ENCODE measurements at places on chromosomes 3 and 15. TPM values are rescaled to one million over a fixed set of nuclear protein-coding genes. Genes with fewer than 3 reads are reported as not detected.
A peak's percentile ranks its signal among the peaks of the same experiment; 100 is the strongest.

The LZTFL1 gene
- total RNA-seq, result 9.9 TPM

The TRAK1 gene
- 31.8 TPM for total RNA-seq

The CLSTN2 gene
- total RNA-seq, result 2.3 TPM

The TEX55 gene
- not detected for total RNA-seq

The FES gene
- total RNA-seq, result 1.8 TPM

The RNU5B-1 gene
- total RNA-seq, result not detected

The CACNA2D2 gene
- 0.18 TPM for total RNA-seq

The GPR176 gene
- total RNA-seq, result 4.0 TPM

The TLR9 gene
- total RNA-seq, result not detected

DNA sequence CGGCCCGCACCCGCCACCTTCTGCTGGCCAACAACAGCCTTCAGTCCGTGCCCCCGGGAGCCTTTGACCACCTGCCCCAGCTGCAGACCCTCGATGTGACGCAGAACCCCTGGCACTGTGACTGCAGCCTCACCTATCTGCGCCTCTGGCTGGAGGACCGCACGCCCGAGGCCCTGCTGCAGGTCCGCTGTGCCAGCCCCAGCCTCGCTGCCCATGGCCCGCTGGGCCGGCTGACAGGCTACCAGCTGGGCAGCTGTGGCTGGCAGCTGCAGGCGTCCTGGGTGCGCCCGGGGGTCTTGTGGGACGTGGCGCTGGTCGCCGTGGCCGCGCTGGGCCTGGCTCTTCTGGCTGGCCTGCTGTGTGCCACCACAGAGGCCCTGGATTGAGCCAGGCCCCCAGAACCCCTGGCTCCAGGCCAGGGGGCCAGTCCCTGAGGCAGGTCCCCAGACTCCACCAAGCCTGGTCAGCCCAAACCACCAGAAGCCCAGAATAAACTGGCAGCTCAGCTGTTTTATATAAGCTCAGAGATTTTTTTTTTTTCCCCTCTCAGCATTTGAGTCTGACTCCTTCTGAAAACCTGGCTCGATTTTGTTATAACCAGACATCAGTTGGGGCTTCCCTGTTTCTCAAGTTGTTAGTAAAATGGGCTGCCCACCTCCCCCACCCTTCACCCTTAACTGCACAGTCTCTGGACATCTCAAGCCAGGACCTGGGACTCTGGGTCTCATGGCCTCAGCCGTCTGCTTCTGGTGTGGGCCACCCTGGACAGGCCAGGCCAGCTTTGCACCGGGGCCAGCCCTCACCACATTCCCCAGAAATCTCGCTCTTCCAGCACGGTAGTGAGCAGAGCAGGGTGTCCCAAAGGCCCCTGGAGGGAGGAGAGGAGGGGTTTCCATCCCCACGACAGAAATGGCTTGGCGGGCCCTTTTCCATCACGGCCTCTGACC, 1.6 kb downstream of the GP9 start:
- peaks cover 9% of the 10 kb centered on the region for H3K4me1 ChIP-seq
- no peak for DNase-seq
- H3K36me3 ChIP-seq, result no peaks in the 10 kb centered on the region

- peak overlapping the region; percentile 29 for H3K4me3 ChIP-seq
- no peak overlapping the region for H3K27ac ChIP-seq
- peaks cover 17% of the 10 kb centered on the region for H3K4me1 ChIP-seq
- H3K27me3 ChIP-seq, result peaks cover 47% of the 10 kb centered on the region
- DNase-seq, result no peak
- H3K36me3 ChIP-seq, result no peaks in the 10 kb centered on the region
Measured at GRCh38 chr3:147407114-147407497, 763 bp upstream of the ZIC4 start.

DNA sequence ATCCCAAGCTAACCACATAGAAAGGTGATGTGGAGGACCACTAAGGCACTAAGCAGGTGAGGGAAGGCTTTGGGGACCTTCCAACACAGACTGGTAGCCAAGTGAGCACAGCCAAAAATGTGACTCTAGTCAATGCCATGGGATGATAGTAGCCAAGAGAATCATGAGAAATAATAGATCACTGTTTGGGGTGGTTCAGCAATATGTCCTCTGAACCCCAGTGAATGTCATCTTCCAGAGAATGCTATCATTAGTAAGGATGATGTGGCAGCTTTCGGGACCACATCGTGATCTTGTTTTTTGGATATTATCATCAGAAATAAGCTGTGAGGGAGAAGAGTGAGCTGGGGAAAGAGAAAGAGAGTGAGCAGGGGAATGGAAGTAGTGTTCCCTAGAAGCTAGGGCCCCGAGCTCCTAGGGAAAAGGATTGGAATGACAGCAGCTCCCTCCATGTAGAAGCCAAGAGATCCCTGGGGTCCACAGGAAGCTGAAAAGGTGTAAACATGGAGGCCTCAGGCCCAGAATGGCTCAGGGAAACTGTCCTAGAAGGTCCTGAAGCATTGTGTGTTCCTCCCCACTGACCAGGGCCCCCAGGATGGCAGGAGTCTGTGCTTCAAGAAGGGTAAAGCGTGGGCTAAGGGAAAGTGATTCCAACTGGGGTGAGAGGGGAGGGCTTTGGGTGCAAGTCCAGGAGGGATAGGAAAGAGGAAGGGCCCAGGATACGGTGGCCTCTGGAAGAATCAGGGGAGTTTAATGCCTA, 56.6 kb upstream of the KLF13 start:
- no peak overlapping the region for H3K4me3 ChIP-seq
- H3K36me3 ChIP-seq, result no peaks in the 10 kb centered on the region
- peaks cover 19% of the 10 kb centered on the region for H3K4me1 ChIP-seq
- no peak for DNase-seq
- no peaks in the 10 kb centered on the region for H3K27me3 ChIP-seq

DNA sequence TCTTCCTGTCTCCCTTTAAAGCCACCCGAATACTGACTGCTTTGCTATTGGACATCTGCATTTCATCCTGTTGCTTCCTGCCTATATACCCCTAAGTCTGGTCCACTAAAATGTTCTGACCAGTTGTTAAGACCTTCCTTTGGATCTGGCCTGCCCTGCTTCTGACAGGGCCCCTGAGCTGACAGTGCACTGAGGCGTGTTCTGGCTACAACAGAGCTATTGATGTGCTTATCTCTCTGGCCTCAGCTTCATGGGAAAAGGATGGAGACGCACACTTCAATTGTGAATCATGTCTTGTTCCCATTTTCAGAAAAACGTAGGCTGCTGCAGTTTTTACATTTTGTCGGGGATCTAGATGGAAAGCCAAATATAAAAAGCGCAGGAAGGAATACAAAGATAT, 7.1 kb upstream of the P3H2 start:
- DNase-seq, result no peak
- H3K4me1 ChIP-seq, result peaks cover 24% of the 10 kb centered on the region
- H3K36me3 ChIP-seq, result no peaks in the 10 kb centered on the region
- H3K27ac ChIP-seq, result no peak overlapping the region
- no peaks in the 10 kb centered on the region for H3K27me3 ChIP-seq

DNA sequence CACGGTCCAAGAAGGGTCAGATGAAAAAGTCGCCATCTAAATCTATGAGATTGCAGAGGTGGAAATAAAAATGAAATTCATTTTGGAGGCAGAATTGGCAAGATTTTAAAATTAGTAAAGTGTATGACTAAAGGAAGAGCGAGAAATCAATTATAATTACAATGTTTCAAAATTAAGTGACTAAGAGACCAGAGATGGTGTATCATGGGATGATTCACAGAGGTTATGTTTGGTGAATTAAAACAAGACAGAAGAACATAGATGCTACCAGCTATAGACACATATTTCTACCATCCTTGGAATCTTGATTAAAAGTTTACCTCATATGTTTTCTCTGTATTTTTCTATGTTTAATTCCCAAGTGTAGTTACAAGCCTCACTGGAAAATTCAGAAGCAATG, 308.9 kb upstream of the DNAJC19 start:
- no peaks in the 10 kb centered on the region for H3K36me3 ChIP-seq
- DNase-seq, result no peak
- no peak overlapping the region for H3K4me3 ChIP-seq
- no peaks in the 10 kb centered on the region for H3K4me1 ChIP-seq
- no peak overlapping the region for H3K27ac ChIP-seq

- no peak for DNase-seq
- H3K27me3 ChIP-seq, result peaks cover 58% of the 10 kb centered on the region
- H3K4me3 ChIP-seq, result peak overlapping the region; percentile 34
- H3K27ac ChIP-seq, result no peak overlapping the region
- no peaks in the 10 kb centered on the region for H3K36me3 ChIP-seq
- H3K4me1 ChIP-seq, result peaks cover 49% of the 10 kb centered on the region
Measured at GRCh38 chr15:60006203-60006862, 2.2 kb downstream of the FOXB1 start.

- no peak overlapping the region for H3K4me3 ChIP-seq
- H3K27me3 ChIP-seq, result no peaks in the 10 kb centered on the region
- H3K36me3 ChIP-seq, result no peaks in the 10 kb centered on the region
- no peak for DNase-seq
- H3K27ac ChIP-seq, result no peak overlapping the region
Measured at GRCh38 chr3:71360764-71361163, 222.8 kb downstream of the FOXP1 start.

DNA sequence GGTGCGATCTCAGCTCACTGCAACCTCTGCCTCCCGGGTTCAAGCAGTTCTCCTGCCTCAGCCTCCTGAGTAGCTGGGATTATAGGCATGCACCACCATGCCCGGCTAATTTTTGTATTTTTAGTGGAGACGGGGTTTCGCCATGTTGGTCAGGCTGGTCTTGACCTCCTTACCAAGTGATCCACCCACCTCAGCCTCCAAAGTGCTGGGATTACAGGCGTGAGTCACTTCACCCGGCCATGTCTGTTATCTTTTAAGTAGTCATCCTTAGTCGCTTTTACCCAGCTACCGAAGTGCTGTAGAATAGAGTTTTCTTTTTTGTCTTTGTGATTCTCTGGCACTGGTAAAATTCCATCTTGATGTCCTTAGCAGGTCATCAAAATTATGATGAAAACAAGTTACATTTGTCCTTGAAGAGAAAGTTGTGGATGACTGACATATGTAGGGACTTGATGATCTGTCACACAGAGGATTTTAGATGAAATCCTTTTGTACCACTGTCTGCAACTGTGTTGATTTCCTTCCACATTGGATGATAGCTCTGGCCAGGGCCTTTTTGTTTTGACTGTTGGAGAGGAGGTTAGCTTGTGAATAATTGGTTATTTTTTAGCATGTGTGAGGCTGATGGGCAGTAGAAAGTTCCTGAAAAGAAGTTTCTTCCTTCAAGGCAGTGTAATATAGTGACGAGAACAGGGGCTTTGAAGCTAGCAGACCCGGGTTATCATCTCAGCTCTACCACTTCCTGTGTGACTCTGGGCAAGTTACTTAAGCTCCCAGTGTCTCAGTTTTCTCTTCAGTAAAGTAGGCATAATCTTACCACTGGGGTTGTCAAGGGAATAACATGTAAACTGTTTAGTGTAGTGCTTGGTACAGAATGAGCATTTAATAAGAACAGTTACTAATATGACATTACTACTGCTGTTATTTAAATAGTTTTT, 18.8 kb downstream of the ATG7 start:
- H3K36me3 ChIP-seq, result no peaks in the 10 kb centered on the region
- H3K27me3 ChIP-seq, result no peaks in the 10 kb centered on the region
- peak overlapping the region; percentile 85 for H3K27ac ChIP-seq
- peaks cover 28% of the 10 kb centered on the region for H3K4me1 ChIP-seq

- H3K27me3 ChIP-seq, result no peaks in the 10 kb centered on the region
- peaks cover 6% of the 10 kb centered on the region for H3K4me1 ChIP-seq
- no peak overlapping the region for H3K27ac ChIP-seq
- no peak for DNase-seq
- no peak overlapping the region for H3K4me3 ChIP-seq
- no peaks in the 10 kb centered on the region for H3K36me3 ChIP-seq
Measured at GRCh38 chr3:55659701-55660100, 172.6 kb upstream of the WNT5A start.

DNA sequence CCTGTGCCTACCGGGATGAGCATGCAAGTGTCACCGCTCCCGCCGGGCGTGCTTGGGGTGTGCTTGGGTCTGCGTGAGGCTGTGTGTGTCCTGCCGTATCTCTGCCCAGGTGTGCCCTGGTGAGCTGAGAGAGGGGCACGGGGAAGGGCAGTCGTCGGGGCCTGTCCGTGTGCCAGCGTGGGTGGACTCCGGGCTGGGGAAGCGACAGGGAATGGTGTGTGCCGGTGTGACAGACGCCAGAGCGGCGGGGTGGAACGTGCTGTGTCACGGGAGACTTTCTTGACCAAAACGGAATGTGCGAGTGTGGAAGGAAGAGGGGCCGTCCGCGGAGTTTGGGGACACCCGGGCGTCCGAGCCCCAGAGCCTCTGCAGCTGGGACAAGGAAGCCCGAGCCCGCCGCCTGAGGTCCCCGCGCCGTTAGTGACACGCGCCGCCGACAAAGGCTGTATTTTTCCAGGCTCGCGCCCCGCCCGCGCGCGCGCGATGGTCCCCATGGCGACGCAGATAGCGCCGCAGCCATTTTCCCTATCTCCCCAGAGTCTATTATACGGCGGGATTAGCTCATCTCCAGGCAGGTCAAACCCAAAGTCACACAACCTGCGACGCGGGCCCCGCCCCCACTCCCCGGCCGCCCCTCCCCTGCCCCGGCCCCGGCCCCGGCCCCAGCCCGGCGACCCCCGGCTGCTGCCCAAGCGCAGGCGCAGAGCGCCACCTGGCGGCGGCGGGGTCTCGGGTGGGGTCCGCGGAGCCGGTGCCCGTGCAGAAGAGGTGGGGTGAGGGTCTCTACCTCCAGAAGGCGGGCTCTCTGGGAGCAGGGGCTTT, 4.5 kb upstream of the GATA2 start:
- peaks cover 100% of the 10 kb centered on the region for H3K27me3 ChIP-seq
- DNase-seq, result no peak
- H3K4me1 ChIP-seq, result peaks cover 19% of the 10 kb centered on the region
- H3K4me3 ChIP-seq, result peak overlapping the region; percentile 40
- H3K36me3 ChIP-seq, result no peaks in the 10 kb centered on the region

- no peaks in the 10 kb centered on the region for H3K36me3 ChIP-seq
- no peak for DNase-seq
- no peaks in the 10 kb centered on the region for H3K27me3 ChIP-seq
- H3K4me1 ChIP-seq, result peaks cover 18% of the 10 kb centered on the region
- no peak overlapping the region for H3K27ac ChIP-seq
Measured at GRCh38 chr3:3800080-3800455, 837 bp downstream of the LRRN1 start.

DNA sequence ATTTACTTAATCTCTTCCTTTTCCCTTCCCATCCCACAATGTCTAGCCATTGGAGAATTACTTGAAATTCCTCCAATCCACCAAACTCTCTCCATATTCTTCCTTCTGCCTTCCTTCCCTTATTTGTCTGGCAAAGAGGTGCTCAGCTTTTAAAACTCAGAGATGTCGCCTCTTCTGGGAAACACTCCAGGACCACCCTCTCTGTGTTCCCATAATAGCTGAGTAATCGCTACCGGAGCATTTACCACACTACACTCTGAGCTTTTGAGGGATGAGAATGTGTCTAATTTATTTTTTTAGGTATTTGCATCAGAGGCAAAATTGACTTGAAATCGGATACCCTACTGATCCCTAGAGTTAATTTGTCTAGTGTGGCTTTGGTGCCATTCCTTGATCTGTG, 245.7 kb upstream of the TPRG1 start:
- DNase-seq, result no peak
- no peaks in the 10 kb centered on the region for H3K4me1 ChIP-seq
- H3K27ac ChIP-seq, result no peak overlapping the region
- no peaks in the 10 kb centered on the region for H3K27me3 ChIP-seq
- no peak overlapping the region for H3K4me3 ChIP-seq
